ACHN (cell line): ENCODE measurements at places on chromosomes 4 and X.

DNA sequence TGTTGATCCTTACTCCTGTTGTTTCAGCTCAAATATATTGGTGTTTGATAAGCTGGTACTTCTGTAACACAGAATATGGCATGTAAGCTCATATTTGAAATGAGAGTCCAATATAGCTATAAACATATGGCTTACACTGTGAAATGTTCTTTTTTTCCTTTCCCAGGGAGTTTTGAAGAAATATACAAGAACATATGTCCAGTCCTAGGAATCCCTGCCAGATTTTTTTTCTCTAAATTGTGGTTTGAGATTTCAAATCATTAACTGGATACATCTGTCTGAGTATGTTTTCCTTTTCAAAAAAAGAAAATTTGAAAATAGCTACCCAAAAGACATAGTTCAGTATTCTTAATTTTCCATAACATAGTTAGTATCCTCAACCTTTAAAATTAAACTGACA lies 60.2 kb downstream of the HMGB2 start:
- no peak for DNase-seq

- DNase-seq, result no peak
These were observed 105.3 kb upstream of the SPRY1 start for GRCh38 chr4:123291329-123291728.

GRCh38 chr4:5037553-5038551 lies 13.4 kb upstream of the STK32B start:
- peak; percentile 95 for DNase-seq

DNA sequence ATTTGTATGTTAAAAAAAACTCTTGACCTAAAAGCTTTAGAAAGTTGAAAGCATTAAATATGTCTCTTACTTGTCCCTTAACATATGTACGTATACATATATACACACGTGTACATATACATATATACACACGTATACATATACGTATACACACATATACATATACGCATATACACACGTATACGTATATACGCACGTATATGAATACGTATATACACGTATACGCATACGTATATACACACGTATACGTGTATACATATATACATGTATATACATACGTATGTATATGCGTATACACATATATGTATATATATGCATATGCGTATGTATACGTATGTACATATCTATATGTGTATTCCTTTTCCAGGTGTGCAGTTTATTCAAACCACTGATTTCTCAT lies 3.8 kb downstream of the KDM6A start:
- no peak for DNase-seq

GRCh38 chr4:74181219-74181618 lies 23.3 kb downstream of the MTHFD2L start:
- DNase-seq, result no peak

DNA sequence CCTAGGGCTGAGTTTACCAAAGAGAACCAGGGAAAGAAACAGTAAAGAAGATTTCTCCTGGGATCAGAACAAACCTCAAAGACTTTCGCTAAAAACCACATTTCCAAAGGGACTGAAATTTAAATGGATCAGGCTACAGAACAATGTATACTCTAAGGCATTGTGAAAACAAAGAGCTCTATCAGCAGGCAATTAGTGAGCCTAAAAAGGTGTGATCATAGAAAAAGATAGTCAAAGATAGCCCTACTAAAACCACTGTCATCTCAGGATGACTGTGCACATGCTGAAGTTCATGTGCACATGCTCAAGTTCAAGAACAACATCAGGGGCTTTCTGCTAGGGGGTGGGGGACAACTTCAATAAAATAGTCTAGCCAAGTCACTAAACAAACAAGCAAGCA lies 12.9 kb upstream of the SMIM10L2A start:
- no peak for DNase-seq

- no peak for DNase-seq
These were observed 145.7 kb downstream of the VSIG4 start for GRCh38 chrX:65894133-65894532.

DNA sequence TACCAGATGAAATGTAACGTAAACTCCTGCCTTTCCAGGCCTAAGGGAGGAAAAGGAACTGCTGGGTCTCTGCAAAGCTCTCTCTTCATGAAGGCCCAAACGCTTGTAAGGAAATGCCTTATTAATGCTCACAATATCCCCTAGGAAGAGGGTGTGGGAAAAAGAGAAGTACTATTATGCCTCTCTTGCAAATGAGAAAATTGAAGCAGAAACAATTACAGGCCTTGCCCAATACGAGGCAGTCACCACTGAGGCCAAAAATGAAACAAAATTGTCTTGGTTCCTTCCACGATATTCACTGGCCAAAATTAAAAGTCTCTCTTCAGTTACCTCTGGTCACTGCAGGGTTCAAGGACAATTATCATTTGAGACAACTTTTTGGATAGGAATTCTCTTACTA lies 3.2 kb downstream of the SCARB2 start:
- no peak for DNase-seq

DNA sequence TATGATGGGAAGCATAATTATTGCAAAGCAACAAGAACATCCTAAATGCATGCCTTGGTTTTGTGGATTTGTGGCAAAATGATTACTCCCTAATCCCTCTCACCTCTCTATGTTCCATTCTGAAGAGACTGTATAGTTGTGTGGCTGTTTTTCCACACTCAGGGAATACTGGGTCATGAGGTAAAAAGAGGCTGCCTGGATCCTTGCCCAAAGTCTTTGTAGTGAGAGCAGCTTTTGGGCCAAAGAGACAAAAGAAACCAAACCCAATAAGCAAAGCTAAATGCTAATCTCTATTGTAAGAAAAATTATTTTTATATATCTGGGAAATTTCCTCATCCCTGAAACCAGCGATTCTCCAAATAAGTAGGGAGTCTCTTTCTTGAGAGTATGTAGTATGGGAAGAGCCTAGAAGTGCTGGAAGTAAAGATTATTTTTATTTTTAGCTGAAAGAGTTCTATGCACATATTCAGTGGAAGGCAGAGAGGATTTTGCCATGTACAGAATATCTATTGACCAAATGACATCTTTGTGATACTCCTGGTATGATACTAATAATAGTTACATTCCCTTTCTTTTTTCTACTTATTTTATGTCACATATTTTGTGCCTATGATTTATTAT lies 24.9 kb upstream of the SULT1B1 start:
- DNase-seq, result no peak

DNA sequence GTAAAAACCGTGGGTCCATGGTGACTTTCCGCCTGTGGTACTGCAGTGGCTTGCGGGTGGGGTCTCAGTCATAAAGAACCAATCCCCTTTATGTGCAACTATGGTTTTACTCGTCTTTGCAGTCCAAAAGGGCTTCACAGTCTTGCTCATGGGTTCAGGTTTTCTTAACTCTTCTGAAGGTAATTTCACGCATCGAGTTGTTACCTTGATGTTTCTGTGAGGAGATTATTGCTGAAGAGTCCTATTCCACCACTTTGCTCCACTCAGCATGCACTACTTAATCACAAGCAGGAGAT lies 41.5 kb downstream of the F8 start:
- DNase-seq, result no peak

- DNase-seq, result no peak
These were observed 276.4 kb upstream of the BOD1L1 start for GRCh38 chr4:13903901-13904300.

DNA sequence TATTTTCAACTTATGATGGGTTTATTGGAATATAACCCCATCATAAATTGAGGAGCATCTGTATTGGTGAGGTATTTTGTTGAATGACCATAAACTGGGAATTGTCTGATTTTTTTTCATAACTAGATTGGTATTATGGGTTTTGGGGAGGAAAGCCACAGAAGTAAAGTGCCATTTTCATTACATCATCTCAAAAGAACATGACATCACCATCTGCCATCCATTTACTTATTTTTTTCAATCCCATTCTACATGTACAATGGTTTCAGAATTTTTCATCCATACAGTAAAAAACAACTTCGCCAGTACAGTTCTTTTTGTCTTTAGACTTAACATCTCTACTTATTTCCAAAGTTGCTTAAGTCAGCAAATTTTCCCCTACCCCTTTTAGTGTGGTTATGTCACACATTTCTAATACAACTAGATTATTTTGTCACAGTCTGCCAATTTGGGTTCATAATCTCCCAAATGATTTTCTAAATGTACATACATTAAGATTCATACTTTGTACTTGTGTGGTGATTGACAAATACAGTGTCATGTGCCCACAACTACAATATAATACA lies 459.4 kb downstream of the IDS start:
- DNase-seq, result no peak
